ENCODE measurements at places on chromosomes 11 and 22.

DNA sequence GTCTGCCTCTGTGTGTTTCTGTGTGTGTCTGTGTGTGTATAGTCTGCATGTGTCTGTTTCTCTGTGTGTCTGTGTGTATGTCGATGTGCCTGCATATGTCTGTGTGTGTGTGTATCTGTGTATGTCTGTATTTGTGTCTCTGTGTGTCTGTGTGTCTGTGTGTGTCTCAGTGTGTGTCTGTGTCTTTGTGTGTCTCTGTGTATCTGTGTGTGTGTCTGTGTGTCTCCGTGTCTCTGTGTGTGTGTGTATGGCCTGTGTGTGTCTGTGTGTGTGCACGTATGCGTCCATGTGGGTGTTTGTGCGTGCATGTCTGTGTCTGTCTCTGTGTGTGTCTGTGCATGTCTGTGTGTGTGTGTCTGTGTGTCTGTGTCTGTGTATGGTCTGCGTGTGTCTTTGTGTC lies 439 bp downstream of the SNX32 start:
- no peak for DNase-seq

DNA sequence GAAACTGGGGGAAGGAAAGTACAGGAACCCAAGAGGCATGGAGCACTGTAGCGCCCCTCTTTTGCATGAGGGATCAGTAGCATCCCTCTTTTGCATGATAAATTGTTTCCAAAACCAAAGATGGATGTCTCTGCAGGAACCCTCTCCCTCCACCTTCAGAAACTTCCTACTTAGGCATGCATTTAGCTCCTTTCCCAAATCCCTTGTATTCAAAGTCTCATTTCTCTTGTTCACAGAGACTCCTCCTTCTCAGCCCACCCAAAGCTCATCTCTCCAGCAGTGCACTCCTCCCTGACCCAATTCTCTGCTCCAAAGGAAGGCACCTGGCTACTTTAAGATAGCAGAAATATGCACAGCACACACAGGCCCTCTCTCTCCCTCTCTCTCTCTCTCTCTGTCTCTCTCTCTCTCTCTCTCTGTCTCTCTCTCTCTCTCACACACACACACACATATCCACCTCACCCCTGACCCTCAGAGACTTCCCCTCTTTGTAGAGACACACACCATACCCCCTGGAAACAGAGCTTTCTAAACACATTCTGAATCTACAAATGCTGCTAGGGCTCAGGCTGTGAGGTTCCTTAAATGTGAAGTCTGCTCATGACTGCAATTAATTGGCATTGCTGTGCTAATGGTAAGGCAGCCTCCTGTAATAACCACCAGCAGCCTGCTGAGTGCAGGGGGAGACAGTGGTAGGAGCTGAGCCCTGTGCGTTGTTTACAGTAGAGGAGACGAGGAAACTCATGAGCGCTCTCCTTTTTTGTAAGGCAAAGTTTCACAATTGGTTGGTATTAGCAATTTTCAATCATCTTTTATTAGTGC lies 519.6 kb downstream of the NTM start:
- no peak for DNase-seq

DNA sequence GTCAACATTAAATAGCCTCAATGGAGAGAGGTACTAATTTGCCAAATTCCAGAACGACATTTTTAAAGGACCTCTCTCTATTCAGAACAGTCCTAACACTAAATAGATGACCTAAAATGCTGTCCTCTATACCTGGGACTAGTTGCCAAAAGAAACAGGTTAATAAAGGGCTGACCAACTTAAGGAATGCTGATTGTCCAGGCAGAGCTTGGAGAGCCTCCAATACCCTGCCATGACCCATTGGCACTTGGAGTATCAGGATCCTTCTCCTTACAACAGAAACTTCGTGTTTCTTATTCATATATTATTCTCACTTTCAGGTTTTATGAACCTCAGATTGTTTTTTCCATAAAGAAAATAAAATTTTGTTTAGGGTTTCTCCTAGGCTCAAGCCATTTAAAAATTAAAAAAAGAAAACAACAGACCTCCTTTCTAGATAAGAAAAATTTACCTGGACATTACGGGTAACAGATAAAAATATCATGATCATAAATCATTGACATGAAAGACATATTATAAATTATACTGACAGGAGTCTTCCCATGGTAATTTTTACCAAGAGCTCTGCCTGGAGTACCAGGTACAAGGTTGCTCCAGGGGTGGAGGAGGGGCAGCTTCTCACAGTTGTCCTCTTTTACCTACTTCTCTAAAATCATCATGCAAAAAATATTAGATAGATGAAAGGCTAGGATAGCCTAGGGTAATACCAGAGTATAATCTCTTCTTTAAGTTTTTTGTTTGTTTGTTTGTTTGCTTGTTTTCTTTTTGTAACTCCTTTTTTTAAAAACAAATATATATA lies 2.0 kb downstream of the LRRC4C start:
- no peak for DNase-seq

DNA sequence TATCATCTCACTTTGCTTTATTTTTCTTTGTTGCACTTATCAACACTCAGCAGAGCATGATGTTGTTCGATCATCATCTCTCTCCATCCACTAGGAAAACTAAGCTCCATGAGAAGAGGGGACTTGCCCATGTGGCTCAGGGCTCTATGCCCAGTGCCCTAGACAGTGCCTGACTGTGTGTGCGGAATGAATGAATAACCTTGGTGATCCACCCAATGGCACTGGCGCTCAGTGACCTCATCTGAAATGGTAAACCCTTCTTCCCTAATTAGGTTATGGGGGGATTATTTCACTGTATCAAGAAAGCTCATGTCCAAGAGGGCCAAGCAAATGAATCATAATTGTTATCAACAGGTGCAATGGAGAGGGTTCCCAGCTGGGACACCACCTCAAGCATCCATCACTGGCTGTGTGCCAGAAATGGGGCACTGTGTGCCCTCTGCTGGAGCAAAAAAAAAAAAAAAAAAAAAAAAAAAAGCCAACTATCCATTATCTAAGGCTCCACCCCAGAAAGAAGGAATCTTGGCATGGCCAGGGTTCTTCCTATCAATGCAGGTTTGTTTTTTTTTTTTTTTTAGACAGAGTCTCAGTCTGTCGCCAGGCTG lies 172.6 kb downstream of the LARGE1 start:
- DNase-seq = peak; percentile 83

DNA sequence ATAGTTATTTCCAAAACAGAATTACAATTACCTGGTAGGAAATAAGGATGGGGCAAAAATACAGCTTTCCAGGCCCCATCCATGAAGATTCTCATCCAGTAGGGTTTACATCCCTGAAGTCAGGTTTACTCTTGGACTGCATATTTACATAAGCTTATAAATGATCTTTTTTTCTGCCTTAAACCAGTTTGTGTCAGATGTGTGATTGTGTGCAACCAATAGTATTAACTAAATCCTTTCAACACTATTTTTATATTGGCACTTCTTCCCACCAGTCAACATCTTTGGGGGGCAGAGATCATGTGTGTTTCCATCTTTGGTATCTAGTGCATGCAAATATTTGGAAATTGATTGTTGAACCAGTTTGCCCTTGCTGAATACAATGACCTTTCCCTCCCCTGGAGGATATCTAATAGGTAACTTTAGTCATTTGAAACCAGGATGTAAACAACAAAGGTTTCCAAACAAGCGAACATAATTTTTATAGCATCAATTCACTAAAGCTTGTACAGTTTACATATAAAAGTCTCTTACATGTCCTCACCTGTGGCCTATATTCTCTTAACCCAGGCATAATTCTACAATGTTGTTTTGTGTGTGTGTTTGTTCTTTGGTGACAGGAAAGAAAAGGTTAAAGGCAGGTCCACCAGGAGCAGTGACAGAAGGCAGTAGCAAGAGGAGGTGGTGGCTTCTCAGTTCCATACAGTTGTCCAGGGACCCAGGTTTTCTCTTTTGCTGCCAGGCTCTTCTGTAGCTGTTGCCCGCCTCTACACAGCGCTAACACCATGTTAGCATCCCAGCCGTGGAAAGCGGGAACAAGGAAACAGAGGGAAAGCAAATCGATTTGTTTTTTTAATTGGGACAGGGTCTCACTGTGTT lies 1.7 kb upstream of the ME3 start:
- DNase-seq = no peak

GRCh38 chr11:65708451-65708850 lies 3.6 kb upstream of the KAT5 start:
- DNase-seq = no peak

- peak; percentile 27 for DNase-seq
These were observed 416.5 kb downstream of the TMEM135 start for GRCh38 chr11:87454241-87454640.

- peak; percentile 40 for DNase-seq
These were observed 53.8 kb downstream of the ST14 start for GRCh38 chr11:130213143-130213978.

- no peak for DNase-seq
These were observed 5.4 kb upstream of the MCAM start for GRCh38 chr11:119322360-119322739.

GRCh38 chr11:99197477-99197876 lies 176.7 kb downstream of the CNTN5 start:
- no peak for DNase-seq

DNA sequence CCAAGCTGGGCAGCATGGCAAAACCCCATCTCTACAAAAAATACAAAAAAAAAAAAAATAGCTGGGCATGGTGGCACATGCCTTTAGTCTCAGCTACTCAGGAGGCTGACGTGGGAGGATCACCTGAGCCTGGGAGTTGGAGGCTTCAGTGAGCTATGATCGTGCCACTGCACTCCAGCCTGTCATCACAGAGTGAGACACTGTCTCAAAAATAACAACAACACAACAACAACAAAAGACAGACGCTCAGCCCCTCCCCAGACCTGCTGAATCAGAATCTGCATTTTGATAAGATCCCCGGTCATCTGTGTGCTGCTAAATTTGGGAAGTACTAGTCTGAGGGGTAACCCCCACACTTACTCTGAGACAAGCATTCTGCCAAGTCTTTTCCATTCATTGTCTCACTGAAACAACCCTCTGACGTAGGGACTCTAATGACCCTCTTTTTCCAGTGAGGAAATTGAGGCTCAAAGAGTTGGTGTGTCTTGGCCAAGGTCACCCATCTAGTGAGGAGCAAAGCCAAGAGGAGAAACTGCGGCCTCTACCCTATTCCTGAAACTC lies 7.5 kb downstream of the NEFH start:
- DNase-seq = no peak

- no peak for DNase-seq
These were observed 28.3 kb downstream of the ANO5 start for GRCh38 chr11:22221143-22221542.

- no peak for DNase-seq
These were observed 1.1 kb downstream of the SYT7 start for GRCh38 chr11:61579676-61580270.

GRCh38 chr11:10777806-10778205 lies 26.8 kb downstream of the CTR9 start:
- no peak for DNase-seq

DNA sequence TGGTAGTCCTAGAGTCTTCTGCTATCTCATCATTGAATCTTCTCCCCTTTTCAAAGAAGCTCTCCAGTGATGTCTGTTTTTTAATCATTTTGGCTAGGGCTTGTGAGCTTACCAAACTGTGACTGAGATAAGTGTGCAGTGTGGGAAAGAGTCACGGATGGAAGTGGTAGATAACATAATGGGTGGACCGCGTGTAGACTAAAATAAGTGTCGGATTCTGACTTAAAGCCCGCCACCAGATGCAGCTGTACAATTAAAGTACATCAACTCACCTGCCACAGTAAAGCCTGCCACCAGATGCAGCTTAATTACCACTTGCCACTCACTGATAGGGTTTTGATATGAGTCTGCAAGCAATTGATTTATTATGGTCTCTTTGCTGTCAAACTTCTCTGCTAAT lies 581.5 kb downstream of the LRRC4C start:
- no peak for DNase-seq

GRCh38 chr11:113802621-113803020 lies 23.0 kb downstream of the CLDN25 start:
- no peak for DNase-seq

DNA sequence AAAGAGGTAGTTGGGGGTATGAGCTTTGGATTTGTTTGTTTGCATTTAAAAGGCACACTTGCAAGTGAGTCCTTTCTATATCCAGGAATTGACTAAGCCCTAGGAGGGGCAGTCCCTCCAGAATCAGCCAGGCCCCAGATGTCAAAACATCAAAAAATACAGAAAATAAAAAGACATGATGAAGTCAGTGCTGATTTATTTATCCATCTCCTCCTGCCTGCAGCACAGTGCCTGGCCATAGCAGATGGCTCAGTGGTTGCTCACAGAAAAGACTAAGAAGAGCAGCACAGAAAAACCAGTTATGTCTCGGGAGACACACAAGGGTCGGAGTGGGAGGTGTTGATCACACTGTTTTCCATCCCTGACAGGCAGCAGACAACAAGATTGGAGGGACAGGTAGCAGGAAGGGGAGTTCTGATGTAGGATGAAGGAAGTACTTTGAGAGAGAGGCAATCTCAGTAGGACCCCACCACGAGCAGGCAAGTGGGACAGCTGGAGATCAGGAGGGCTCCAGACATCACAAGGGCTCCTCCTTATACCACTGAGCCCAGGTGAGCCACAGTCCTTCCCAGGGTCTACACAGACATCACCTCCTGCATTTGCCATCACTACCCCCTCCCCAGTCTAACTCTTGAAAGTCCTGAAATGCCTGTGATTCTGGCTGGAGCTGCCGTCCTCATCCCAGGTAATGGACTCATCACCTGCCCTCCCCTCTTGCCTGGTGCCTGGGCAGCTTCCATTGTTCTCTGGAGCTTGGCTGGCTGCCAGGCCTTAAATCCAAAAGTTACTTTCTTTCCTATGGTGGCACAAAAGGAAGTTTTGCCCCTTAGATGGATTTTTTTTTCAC lies 32.3 kb downstream of the TMPRSS5 start:
- DNase-seq = peak; percentile 10

GRCh38 chr11:3627291-3627690 lies 14.5 kb downstream of the ART5 start:
- DNase-seq = no peak

GRCh38 chr11:110161061-110161460 lies 67.9 kb downstream of the ZC3H12C start:
- no peak for DNase-seq

GRCh38 chr11:85483861-85484260 lies 143.3 kb downstream of the DLG2 start:
- DNase-seq = no peak

DNA sequence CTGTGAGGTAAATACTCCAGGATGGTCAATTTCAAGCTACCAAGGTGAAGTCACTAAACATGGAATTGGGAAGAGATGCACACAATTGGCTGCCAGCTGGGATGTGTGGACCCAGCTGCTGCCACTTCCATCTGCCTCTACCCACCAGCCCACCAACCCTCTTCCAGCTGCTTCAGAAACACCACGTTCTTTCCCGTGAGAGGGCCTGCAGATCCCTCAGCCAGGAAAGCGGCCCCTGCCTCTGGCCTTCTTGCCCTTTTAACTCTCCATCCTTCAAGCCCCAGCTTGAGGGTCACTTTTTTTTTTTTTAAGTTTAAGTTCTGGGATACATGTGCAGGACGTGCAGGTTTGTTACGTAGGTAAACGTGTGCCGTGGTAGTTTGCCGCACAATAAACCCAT lies 20.0 kb downstream of the PRG3 start:
- DNase-seq = no peak

GRCh38 chr11:68523743-68524142 lies 63.2 kb downstream of the PPP6R3 start:
- DNase-seq = no peak

All from NCI-H345 (cell line).